ENCODE measurements at places on chromosomes 11 and 22.

- no peak for DNase-seq
These were observed at the start of gene TRPC6 for GRCh38 chr11:101583251-101584128. TRPC6 (minus strand) TSS chr11:101584007; CDS start chr11:101583503, 504 bp downstream.

DNA sequence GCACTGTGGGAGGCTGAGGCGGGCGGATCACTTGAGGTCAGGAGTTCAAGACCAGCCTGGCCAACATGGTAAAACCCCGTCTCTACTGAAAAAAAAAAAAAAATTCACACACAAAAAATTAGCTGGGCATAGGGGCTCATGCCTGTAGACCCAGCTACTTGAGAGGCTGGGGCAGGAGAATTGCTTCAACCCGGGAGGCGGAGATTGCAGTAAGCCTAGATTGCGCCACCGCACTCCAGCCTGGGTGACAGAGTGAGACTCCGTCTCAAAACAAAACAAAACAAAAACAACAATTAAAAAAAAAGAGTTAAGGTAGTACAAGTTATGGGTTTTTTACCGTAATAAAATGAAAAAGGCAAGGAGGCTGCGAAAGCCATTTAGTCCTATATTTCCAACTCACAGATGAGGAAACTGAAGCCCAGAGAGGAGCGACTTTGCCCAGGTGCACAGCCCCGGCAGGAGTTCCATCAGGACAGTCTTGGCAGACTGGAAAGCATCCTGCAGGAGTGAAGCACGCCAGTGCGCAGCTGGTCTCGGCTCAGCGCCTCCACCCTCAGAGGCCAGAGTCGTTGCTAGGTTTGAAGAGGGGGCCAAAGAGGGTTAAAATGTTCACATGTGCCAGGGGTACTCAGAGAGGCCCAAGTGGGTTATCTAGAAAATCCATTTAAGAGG, 3.8 kb upstream of the FADS3 start:
- DNase-seq: no peak

- no peak for DNase-seq
These were observed 18.9 kb downstream of the CASP5 start for GRCh38 chr11:105004021-105004420.

GRCh38 chr11:65792456-65792855, 5.6 kb downstream of the OVOL1 start:
- no peak for DNase-seq

DNA sequence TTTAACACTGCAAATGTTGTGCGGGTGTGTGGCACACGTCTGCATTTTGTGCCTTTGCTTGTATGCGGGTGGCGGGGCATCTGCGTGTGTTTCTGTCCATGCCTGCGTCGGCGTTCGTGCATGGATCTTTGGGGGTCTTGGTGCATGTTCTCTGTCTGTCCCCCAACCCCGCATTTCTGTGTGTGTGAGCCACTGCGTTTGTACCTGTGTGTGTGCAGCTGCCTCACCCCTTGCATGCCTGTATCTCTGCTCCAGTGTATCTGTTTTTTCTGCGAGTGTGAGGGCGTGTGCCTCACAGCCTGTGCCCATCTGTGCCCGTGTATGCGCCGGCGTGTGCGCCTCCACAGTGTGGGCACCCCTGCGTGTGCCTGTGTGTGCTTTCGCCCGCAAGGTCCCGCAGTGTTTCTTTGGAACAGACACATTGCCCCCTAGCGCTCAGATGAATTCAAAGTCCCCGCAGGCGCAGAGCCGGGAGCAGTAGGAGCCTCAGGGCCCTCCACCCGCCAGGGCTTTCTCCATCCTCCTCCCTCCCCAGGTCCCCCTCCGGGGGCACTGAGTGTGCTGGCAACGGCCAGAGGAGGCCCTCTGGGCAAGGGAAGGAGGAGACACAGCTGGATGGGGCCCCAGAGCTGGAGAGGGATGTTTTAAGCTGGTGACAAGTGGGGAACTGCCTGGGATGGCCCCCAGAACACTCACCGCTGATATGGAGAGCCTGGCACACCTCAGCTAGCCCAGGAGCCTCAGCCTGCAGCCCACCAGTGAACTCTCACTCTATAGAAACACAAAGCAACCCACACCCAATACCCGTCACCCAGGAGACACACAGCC, 3.1 kb upstream of the MN1 start:
- peak; percentile 53 for DNase-seq

DNA sequence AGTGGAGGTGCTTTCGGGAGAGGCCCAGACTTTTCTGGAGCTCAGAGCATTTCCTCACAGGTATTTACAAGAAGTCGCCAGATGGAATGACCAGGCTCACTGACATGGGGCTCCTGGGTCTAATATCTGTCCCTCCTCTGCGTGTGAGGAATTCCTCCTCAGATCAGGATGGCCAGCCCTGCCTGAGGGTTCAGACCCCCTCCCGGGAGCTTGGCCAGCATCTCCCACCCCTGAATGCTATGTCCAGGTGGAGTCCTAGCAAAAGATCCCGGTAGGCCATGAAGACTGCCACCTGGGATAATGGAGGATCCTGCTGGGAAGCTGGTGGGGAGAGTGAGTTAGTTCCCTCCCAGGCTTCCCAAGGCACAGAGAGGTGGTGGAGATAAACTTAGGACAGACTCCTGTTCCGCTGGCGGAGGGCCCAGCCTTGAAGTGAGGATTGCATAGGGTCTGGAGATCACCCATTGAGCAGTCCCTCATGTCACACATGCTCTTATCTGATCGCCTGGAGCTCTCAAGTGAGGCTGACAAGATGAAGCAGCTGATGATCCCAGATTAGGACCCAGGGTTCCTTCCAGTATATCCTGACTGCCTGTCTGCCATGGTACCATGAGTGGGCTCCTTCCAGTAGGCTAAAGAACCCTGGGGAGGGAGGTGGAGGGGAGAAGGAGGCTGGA, 5.7 kb downstream of the OAF start:
- DNase-seq: no peak

GRCh38 chr11:65126624-65127274, 4.6 kb downstream of the MRPL49 start:
- no peak for DNase-seq

GRCh38 chr11:3222003-3222855, 3.6 kb upstream of the MRGPRG start:
- DNase-seq: no peak

DNA sequence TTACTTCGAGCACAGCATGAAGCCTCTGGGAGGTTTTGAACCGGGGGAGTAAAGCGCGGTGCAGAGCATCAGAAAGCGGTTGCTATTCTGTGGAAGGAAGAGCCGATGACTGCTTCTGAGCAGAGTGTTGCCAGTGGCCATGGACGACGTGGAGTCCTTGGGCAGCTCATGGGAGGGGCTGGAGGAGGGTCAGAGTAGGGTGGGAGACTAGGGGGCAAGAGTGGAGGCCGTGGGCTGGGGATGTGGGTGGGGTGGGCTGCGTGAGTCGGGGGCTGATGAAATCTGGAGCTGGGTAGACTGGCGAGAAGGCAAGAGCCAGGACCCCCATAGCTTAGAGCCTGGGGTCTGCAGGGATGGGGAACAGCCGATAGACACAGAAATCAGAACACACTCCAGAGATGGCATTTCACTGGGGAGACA, 40.2 kb downstream of the TBC1D22A start:
- no peak for DNase-seq
